Fibroblast of skin of back (primary cell): ENCODE measurements at places on chromosomes 3 and 15.

DNA sequence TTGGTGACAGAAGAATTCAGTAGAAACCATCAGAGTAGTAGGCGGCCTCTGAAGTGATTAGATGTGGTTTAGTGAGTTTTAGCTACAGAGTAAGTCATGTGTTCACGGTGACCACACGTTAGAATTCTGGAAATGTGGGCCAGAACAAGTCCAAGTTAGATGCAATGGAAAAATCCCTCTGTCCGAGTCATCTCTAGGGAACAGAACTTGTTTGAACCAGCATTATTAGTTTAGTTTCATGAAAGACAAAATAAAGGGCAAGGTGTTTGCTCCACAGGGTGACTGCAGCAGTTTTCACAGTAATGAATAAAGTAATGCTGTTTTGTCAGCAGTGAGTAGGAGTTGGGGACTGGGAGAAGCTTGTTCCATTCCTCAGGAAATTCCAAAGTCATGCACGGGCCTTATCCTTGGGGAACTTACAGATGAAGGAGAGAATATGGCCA is 100.2 kb downstream of the CGNL1 start:
- peak; percentile 79 for DNase-seq

GRCh38 chr3:81955878-81956277 is 194.4 kb upstream of the GBE1 start:
- DNase-seq: no peak

DNA sequence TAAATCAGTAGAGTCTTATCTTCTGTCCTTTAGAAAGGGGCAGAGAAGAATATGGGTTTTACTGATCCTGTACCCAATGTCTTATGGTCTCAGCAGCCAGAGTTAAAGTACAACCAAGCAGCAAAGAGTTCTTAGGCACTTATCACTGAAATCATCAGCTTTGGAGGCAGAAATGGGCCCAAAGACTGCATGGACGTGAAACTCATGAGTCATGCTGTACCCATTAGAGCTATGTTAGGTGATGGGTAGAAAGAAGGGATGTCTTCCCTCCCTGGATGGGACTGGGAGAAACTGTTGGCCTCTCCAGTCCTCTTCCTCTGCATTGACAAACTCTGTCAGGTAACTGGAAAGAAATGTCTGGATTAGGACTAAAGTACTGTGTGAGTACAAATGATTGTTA is 63.4 kb downstream of the EOMES start:
- DNase-seq: no peak

DNA sequence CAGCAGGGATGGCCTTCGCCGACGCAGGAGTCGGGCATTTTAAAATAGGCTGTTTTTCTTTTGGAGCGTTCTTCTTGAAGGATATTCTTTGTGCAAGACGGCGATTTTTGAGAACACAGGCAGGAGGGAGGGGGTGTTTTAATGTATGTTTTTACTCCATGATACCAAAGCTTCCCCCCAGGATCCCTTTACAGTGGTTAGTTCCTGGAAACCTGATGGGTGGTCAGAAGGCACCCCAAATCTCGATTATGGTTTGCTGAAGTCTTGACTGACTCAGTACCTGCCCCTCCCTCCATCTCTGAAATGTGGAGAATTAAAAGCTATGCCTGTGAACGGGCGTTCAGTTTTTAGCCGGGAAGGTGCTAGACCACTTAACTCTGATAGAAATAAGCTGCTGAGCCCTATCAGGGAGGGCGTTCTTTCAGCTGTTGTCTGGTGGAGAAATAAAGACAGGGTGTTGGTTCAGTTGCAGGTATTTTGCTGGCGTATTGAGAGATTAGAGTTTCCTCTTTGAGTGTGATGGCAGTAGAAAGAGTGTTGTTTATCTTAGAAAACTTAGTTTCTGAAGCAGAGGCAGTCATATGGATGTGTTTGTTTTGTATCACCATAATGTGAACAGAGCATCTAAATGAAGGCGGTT is 3.4 kb downstream of the IGF1R start:
- no peak for DNase-seq

- no peak for DNase-seq
These were observed 837.5 kb downstream of the MCTP2 start for GRCh38 chr15:95068701-95069521.

- DNase-seq: no peak
These were observed at the start of gene LTF for GRCh38 chr3:46464326-46465195. Gene LTF, minus strand, starts transcription at chr3:46464905. Its CDS starts 38 bp downstream, at chr3:46464867.

DNA sequence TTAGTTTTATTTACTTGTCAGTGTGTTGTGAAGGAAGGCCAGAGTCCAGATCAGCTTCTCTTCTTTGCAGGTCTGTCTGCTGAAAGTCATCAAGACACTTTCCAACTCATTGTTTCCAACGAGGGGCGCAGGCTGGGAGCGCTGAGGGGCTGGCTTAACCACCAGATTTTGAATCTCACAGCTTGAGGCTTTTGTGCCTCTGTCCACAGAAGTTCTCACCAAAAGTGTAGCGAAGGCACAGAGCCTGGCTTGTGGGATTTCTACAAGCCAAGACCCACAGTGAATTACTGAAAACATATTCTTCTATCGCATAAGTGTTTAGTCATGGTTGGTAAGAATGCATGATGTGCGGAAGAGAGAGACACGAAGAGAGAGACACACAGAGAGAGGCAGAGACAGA is 35.2 kb downstream of the BHLHE40 start:
- peak; percentile 61 for DNase-seq

DNA sequence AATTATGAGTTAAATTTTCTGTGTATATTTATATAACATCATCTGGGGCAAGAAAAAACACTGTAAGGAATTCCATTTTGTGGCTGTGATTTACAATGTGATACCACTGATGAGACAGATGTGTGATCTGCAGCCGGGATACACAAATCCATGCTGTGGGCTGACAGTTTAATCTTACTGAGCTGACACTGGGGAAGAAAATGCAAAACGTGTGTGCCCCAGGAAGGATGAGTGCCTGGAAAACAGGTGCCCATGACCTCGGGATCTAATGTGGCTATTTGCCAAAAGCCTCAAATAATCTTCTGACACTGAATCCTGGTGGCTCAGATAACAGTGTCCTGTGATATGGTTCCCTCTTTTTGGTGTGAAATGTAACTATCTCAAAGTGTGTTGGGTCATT is 10.5 kb downstream of the MYRIP start:
- DNase-seq: no peak

DNA sequence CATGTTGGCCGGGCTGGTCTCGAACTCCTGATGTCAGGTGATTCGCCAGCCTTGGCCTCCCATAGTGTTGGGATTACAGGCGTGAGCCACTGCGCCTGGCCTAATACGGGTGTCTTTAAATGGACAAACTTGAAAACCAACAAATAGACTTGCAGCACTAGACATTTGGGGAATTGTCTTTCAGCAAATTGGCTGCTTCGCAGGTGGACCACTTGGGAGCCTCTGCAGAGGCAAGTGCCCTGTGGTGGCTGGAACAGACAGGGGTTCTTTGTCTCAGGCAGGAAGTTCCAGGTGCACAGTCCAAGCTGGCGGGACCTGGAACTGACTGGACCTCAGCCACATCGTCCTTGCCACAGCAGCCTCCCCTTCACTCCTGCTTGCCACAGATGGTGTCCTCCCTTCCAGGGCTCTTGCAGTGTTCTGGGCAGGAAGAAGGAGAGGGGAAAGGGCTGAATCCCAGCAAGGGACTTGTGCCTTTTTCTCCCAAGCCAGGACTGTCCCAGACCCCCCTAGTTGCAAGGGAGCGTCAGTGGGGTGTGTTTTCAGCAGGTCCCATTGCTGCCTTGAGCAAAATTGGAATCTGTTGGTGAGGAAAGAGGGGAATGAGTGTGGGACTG is 94.3 kb downstream of the TBC1D2B start:
- DNase-seq: no peak

DNA sequence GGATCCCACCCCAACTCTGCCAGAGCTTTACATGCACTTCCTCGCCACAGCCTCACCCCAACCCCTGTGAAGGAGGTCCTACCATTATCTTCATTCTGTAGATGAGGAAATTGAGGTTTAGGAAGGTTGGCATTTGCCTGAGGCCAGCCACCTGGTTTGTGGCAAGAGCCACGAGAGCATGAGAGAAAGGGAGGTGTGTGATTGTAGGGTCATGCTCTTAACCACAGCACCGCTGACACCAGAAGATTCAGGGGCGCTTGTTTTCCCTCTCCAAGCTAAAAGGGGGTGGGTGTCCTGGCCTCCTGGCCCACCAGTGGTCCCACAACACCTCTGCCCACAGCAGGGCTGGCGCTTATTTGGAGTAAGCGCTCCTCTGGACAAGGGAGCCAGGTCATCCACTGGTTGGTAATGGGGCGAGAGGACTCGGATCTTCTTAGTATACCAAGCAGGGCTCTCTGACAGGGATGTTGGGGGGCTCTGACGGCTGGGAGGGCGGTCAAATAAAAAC is 691 bp downstream of the RHCG start:
- no peak for DNase-seq

DNA sequence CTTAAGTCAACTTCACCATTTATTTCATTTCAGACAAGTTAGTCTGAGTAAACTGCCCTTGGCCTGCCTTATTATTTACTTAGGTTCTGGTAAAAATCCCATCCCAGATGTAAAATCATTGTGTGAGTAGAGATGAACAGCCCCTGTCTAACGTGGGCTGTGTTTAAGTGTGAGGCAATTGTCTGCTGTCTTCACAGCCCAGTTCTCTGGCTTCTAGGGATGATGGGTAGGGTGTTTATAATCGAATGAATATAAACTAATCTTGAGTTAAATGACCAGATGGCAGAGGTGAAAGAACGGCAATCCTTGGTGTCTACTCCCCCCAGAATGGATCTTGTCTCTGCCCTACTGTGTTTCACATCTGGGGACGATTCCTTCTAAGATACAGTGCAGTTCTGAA is 20.8 kb downstream of the PPARG start:
- DNase-seq: no peak

GRCh38 chr3:41792806-41793205 is 169.1 kb downstream of the ULK4 start:
- no peak for DNase-seq

- DNase-seq: peak; percentile 92
These were observed 65.8 kb downstream of the PDE8A start for GRCh38 chr15:85047271-85047948.

- no peak for DNase-seq
These were observed 256.8 kb upstream of the SGO1 start for GRCh38 chr3:20442846-20443245.

- peak; percentile 77 for DNase-seq
These were observed 302.2 kb upstream of the CTDSPL start for GRCh38 chr3:37559461-37559860.

- no peak for DNase-seq
These were observed 153.8 kb upstream of the TSC22D2 start for GRCh38 chr3:150254309-150254708.

DNA sequence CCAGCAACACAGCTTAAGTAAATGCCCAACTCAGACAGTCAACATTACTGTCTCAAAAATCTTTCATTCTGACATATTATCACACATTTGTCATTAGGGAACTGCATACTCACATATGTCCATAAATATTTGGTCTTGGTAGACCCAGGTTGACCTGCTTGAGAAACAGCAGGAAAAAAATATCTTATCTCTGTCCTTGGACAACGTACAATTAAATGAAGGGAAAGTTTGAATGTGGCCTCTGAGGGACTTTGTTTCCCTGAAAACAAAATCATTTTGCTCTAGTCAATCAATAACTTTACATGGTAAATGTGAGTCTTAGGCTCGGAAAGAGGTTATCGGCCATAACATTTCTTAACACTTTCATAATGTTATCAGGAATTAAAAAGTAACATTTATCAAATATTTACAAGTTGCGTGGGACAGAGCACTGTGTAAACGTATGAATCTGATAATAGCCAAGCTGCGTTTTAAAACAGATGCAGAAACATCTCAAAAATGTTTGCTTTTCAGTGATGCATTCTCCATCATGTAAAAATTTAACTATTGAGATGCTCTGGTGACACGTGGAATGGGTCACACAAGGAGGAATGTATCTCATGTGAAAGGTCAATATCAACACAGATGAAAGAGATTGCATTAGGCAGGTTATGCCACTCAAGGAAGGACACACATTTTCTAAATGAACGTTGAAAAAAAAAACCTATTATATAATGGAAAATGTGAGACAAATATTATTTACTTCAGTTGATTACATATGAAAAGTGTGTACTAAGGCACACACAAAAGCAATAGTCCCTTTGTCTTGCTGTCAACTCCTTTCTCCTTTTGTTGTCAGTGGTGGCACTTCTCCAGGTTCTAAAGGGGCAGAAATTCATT is 304.4 kb downstream of the WDR72 start:
- DNase-seq: no peak

DNA sequence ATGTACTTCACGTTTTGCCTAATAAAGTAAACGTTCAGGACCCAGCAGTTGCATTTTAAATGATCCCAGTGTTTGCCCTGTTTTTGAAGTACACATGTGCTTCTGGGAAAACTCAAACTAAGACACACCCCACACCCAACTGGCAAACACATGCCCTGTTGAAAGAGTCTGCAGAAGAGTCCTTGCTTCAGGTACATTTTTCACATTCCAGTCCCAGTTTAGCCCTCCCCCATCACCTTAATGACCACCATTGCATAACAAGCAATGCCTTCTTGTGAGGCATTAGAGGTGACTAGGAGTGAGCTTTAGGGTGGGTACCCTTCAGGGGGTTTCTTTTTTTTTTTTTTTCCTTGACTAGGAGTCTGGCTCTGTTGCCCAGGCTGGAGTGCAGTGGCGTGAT is 322.3 kb downstream of the CNTN4 start:
- DNase-seq: no peak

- DNase-seq: peak; percentile 50
These were observed 104.4 kb upstream of the UBE3A start for GRCh38 chr15:25543196-25543595.

- no peak for DNase-seq
These were observed 55.0 kb upstream of the RPL32 start for GRCh38 chr3:12896063-12896985.

DNA sequence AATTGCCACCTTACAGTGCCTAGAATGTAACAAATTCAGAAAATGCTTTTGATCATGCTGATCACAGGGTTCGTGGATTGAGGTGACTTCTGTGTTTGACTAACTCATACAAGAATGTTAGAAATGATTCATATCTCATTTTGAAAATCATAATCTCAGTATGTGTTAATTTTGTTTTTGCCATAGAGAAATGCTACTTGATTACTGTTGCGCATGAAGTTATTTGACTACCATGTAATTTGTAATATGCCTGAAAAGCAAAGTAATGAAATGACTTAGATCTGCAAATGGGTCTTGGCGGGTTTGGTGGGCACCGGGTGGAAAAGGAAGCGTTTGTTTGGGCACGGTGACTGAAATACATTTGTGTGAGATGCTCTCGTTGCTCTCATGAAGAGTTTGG is 173.6 kb upstream of the BHLHE40 start:
- no peak for DNase-seq

DNA sequence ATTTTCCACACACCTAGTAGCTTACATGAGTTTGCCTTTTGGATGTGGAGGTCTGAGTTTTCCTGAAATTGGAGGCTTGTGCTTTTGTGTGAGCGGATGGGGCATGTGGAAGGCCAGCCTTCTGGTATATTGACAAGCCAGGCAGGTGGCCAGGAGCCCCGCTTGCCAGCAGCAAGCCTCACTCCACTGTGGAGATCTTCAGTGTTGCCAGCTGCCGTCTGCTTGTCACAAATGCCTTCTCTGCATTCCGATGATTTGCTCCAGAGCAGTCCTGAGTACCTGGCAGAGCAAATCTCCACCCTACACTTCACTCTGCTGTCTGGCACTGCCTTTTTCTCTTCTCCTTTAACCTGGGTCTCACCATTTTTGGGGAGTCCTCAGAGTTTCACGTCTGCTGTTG is 29.1 kb upstream of the CHST2 start:
- DNase-seq: no peak
